ENCODE measurements at places on chromosomes 12 and 14.

GRCh38 chr14:34781242-34781641, 66.8 kb upstream of the CFL2 start:
- DNase-seq: no peak

GRCh38 chr14:61322799-61323290, 1.5 kb downstream of the PRKCH start:
- no peak for DNase-seq

DNA sequence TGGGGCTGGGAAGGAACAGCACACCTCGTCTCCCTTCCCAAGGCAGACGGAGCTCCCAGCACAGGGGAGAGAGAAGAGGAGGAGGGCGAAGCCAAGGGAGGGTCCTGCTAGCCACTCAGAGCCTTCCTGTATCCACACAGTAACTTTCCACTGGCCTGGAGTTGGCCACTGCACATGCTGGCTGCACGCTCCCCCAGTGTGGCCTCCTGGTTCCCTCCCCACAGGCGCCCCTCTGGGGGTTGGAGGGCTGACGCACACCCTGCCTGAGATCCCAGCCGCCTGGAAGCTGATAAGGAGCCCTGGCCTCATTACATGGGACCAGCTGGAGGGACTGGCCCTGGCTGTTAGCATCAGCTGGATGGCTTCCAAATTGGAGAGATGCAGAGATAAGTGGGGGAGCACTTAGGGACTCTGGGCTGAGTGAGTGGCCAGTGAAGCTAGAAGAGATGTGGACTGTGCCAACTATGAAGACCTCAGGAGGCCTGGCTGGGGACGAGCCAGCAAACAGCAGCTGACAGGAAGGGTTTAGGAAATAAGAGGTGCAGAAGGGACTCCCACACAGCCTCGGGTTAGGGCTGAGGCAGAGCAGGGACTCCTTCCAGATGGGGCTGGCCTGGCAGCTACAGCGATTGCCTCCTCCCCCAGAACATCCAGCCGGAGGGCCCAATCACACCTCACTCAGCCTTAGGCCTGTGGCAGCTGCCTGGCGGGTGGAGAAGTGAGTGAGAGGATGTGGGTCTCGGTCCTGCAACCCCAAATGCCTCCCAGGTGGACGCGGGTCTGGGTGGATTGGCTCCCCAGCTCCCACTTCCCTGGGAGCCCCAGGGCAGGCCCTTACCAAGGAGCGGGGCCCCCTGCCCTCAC, 26.3 kb upstream of the BCDIN3D start:
- no peak for DNase-seq

DNA sequence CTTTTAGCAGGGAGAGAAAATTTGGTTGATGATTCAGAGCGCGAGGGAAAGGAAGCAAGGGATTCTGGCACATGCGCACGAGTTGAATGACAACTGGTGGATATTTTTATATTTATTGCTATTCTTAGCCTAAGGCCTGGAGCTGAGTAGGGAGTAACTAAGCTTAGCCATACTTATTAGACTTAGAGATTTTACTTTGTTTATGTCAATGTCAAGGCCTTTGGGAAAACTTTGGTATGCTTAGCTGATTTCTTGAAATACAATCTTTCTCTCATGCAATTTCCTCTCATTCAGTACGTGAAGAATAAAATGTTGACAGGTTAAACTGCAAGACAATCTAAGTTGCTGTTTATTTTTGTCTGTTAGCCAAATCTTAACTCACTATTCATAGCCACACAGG, 101.1 kb downstream of the CRADD start:
- DNase-seq: no peak

- DNase-seq: no peak
These were observed 357.0 kb downstream of the PCNX1 start for GRCh38 chr14:71264260-71264659.

- no peak for DNase-seq
These were observed 5.9 kb downstream of the ADGRD1 start for GRCh38 chr12:130959632-130960031.

DNA sequence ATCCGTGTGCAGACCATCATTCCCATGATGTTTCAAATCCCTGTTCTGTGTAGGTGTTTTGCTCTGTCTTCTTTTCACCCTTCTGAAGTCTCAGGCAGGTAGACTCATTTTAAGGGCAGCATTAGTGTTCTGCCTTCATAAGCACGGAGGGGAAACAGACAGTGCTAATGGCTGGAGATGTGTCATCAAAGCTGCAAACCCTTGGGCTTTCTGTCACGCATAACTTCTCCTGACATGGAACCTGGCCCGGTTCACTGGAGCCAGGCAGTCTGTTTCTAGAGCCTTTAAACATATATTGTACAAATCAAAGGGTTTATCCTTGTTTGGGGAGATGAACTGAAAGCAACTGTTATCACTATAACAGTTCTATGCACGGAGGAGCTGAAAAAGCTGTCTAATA, 141.4 kb downstream of the TMEM132D start:
- DNase-seq: no peak

DNA sequence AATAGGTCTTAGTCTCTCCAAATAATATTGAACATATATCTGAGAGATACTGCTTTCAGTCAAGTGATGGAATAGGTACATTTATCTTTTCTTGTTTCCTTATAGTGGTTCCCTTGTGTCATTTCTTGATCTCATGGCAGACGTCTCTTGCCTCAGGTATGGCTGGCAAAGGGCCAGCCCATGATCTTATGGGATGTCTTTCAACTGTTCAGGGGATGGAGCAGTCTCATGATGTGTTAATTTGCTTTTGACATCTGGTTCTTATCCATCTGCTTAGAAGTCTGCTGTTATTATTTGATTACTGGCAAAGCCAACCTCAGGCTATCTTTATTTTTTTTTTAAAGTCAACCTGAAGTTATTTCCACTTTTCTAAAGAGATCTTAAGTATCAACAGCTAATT, 262.9 kb downstream of the TMEM117 start:
- no peak for DNase-seq

DNA sequence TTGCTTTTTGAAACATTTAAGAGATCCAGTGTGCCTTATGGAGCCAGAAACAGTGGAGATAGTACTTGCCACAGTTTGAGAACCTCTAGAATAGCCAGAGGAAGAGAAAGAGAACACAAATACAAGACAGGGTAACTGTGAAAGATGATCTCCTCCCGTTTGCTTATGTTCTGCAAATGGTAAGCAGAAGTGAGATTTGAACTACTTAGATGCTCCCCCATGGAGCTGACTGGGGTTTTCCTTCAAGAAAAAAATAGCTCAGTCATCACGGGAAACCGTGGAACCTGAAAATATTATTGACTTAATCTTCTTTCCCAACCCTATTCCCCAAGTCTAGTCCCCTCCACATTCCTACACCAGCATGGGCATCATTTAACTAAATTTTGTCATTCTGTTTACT, 87.1 kb downstream of the KIF21A start:
- DNase-seq: no peak

- DNase-seq: no peak
These were observed 1.2 kb downstream of the KRT4 start for GRCh38 chr12:52812749-52813148.
